ENCODE measurements at places on chromosomes 6 and 20.

GRCh38 chr6:139029470-139030227 is 1.1 kb downstream of the ABRACL start:
- DNase-seq = peak; percentile 85

DNA sequence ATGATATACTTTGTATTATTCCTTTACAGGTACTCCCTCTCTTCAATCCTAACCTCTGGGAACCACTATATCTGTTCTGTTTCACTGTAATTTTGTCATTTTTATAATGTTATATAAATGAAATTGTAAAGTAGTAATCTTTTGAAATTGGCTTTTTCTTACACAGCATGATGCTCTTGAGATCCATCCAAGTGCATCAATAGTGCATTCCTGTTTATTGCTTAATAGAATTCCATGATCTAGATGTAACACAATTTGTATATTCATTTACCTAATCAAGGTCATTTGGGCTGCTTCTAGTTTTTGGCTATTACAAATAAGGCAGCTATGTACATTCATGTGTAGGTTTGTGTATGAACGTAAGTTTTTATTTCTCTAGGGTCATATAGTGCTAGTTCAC is 174.6 kb downstream of the KHDC1L start:
- DNase-seq = peak; percentile 51

DNA sequence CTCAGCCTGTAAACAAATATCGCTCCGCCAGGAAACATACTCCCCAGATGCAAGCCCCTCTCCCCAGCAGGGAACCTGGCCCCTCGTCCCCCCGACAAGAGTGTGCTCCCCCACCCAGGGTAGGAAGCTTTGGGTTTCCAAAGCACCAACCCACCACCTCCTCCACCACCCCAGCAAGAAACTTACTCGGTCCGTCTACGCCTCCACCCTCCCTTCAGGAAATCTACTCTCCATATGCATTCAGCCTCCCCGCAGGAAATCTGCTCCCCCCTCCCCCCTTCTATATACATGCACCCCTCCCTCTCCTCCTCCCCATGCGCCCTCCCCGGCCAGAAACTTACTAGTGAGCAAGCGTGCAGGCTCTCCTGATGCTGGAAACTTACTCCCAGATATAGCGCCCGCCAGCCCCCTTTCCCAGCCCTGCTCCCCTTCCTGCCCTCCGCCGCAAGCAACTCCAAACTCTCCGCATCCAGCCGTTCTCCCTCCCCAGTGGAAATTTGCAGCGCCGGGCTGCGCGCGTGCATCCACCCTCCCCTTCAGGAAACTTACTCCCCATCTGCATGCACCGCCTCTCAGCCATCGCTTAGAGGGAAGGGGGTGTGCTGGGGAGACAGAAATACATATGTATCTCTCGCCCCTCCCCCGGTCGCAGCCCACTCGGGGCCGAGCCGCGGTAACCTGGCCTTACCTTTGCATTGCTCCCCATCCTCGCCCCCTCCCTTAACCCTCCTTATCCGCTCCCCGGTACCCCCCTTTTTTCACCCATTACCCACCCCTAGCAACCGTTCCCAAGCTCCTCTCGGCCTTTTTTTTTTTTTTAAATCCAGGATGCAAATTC is at the start of gene TRERF1:
Gene TRERF1, minus strand, starts transcription at position 594 of the 838 bp plus-strand sequence. CDS start 182,336 bp downstream, outside the sequence.
- DNase-seq = peak; percentile 71

DNA sequence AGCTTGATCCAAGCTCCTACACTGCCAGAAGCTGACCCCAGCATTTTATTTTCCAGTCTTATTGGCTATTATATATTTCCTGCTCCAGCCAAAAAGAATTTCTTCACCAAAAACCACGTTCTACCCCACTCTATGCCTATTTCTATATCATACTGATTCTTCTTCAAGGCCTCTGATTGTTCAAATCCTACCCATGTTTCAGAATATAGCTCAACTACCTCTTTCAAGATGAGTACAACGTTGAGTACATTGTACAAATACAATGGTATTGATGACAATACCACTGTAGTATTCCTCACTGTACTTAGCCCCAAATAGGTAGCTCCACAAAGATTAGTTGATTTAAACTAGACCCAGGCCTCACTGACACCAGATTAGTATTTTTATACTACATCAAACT is 31.0 kb downstream of the ASCC3 start:
- no peak for DNase-seq

- no peak for DNase-seq
Observed at GRCh38 chr20:23266530-23267398, 83.8 kb upstream of the NXT1 start.

- DNase-seq = peak; percentile 24
Observed at GRCh38 chr6:119348748-119349360, 707 bp downstream of the MAN1A1 start.

GRCh38 chr20:5402903-5403531 is 86.3 kb upstream of the PROKR2 start:
- DNase-seq = no peak

GRCh38 chr6:56714982-56715456 is 72.3 kb upstream of the DST start:
- peak; percentile 90 for DNase-seq

GRCh38 chr6:110295451-110296165 is 62.5 kb downstream of the METTL24 start:
- no peak for DNase-seq

- DNase-seq = no peak
Observed at GRCh38 chr6:105493736-105494135, 90.9 kb upstream of the PREP start.

GRCh38 chr6:34177181-34177591 is 31.3 kb upstream of the GRM4 start:
- DNase-seq = no peak

DNA sequence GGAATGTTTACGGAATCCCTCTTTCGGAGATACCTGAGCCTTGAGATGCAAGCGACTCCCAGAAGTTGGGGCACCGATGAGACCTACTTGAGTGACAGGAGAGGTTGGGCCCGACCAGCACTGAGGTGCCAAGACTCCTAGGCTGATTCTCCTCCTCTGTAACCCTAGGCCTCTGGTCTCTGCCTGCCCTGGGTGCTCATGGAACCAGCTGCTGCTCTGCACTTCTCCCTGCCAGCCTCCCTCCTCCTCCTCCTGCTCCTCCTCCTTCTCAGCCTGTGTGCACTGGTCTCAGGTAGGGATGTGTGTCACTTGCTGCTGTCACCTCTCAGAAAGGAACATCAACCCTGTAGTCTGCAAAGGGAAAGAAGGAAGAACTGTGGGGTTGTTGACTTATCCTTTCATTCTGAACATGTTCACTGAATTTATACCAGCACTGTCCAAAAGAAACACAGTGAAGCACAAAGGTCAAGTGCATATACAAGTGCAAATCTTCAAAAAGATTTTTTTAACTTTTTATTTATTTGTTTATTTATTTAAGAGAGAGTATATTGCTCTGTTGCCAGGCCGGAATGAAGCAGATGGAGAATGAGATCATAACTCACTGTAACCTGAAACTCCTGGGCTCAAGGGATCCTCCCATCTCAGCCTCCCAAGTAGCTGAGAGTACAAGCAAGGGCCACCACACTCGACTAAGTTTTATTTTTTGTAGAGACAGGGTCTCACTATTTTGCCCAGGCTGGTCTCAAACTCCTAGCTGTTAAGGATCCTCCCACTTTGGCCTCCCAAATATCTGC is 913 bp downstream of the BTN2A2 start:
- DNase-seq = peak; percentile 57
